ENCODE measurements at places on chromosomes 7 and 10. TPM values are rescaled to one million over a fixed set of nuclear protein-coding genes. Genes with fewer than 3 reads are reported as not detected.

PNLIP gene
- total RNA-seq = not detected

DNA sequence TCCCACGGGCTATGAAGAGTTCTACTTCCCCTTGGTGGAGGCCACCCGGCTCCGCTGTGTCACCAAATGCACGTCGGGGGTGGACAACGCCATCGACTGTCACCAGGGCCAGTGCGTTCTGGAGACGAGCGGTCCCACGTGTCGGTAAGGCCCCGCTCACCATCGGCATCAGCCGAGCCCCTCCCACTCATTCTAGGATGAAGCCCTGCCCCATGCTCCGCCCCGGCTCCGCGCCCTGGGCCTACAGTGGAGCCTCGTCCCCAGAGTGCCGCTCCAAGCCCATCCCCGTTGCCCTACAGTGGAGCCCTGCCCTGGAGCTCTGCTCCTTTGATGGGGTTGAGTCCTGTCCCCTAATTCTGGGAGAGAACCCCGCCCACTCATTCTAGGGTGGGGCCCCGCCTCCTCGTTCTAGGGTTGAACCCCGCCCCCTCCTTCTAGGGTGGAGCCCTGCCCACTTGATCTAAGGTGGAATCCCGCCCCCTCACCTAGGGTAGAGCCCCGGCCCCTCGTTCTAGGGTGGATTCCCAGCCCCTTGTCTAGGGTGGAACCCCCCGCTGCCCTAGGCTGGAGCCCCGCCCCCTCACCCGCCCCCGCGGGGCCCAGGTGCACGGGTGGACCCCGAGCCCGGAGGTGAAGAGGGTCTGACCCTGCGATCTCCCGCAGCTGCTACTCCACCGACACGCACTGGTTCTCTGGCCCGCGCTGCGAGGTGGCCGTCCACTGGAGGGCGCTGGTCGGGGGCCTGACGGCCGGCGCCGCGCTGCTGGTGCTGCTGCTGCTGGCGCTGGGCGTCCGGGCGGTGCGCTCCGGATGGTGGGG lies 3.4 kb upstream of the MUC12 start:
- no peaks in the 10 kb centered on the region for H3K36me3 ChIP-seq
- H3K4me1 ChIP-seq = peaks cover 16% of the 10 kb centered on the region
- no peak overlapping the region for H3K27ac ChIP-seq
- peaks cover 79% of the 10 kb centered on the region for H3K27me3 ChIP-seq
- peak; percentile 85 for DNase-seq

GRCh38 chr7:1978656-1979590 lies 253.8 kb downstream of the MAD1L1 start:
- no peaks in the 10 kb centered on the region for H3K27me3 ChIP-seq
- H3K4me3 ChIP-seq = no peak overlapping the region
- H3K27ac ChIP-seq = no peak overlapping the region
- H3K36me3 ChIP-seq = peaks cover 27% of the 10 kb centered on the region
- H3K4me1 ChIP-seq = no peaks in the 10 kb centered on the region

DNA sequence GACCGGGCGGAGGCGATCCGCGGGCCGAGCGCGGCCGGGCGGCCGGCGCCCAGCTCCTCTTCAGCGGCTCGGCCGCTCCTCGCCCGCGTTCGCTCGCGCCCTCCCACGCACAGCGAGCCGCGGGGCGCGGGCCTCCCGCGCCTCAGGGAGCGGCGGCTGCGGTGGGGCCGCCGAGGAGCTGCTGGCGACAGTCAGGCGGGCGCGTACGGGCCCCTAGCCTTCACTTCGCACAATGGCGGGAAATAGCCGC lies at the start of gene MCMBP:
Gene MCMBP (minus strand): TSS at position 234 of the 250 bp plus-strand sequence. CDS start 259 bp downstream, outside the sequence.
- H3K4me1 ChIP-seq = peaks cover 31% of the 10 kb centered on the region
- H3K4me3 ChIP-seq = peak within 1 kb of the TSS; percentile 75
- no peak for DNase-seq
- H3K27ac ChIP-seq = peak within 1 kb of the TSS; percentile 98

GRCh38 chr7:132045481-132045980 lies 489.1 kb upstream of the PODXL start:
- no peaks in the 10 kb centered on the region for H3K27me3 ChIP-seq
- no peak overlapping the region for H3K4me3 ChIP-seq
- DNase-seq = no peak
- no peaks in the 10 kb centered on the region for H3K36me3 ChIP-seq
- H3K27ac ChIP-seq = no peak overlapping the region
- no peaks in the 10 kb centered on the region for H3K4me1 ChIP-seq

DNA sequence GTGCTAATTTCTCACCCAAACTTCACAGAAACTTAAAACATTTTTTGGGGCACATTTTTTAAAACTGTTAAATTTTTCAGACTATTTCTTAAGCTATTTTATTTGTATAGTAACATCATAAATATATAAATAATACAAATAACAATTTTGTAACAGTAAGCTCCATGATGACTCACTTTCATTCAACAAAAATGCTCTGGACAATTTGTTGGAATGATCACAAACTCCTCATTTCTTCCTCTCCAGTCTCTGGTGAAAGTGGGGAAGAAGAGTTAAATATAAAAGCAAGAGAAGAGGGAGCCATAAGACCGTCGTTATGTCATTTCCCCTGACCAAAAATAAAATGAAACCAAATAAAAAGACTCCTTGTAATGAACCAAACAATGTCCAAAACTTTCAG lies 162.4 kb downstream of the AGMO start:
- no peaks in the 10 kb centered on the region for H3K27me3 ChIP-seq
- H3K36me3 ChIP-seq = no peaks in the 10 kb centered on the region

Measured in suprapubic skin (tissue), 4 donors.